Activated CD8-positive, alpha-beta T cell treated with anti-CD3 and anti-CD28 coated beads for 36 hours (primary cell): ENCODE measurements at places on chromosomes 12 and 14.

GRCh38 chr12:106248846-106249371 is 1.1 kb upstream of the CKAP4 start:
- peak; percentile 75 for DNase-seq
- H3K27me3 ChIP-seq = no peaks in the 10 kb centered on the region
- H3K27ac ChIP-seq = peak overlapping the region; percentile 85
- H3K36me3 ChIP-seq = peaks cover 2% of the 10 kb centered on the region

GRCh38 chr12:114698566-114699163 is 14.7 kb upstream of the TBX3 start:
- H3K27me3 ChIP-seq = peaks cover 78% of the 10 kb centered on the region
- no peaks in the 10 kb centered on the region for H3K36me3 ChIP-seq
- H3K4me1 ChIP-seq = no peaks in the 10 kb centered on the region

- H3K27me3 ChIP-seq = no peaks in the 10 kb centered on the region
- no peaks in the 10 kb centered on the region for H3K36me3 ChIP-seq
- no peaks in the 10 kb centered on the region for H3K4me1 ChIP-seq
- no peak overlapping the region for H3K4me3 ChIP-seq
- no peak overlapping the region for H3K27ac ChIP-seq
These were observed 223.2 kb downstream of the PPM1H start for GRCh38 chr12:62711631-62712241.

DNA sequence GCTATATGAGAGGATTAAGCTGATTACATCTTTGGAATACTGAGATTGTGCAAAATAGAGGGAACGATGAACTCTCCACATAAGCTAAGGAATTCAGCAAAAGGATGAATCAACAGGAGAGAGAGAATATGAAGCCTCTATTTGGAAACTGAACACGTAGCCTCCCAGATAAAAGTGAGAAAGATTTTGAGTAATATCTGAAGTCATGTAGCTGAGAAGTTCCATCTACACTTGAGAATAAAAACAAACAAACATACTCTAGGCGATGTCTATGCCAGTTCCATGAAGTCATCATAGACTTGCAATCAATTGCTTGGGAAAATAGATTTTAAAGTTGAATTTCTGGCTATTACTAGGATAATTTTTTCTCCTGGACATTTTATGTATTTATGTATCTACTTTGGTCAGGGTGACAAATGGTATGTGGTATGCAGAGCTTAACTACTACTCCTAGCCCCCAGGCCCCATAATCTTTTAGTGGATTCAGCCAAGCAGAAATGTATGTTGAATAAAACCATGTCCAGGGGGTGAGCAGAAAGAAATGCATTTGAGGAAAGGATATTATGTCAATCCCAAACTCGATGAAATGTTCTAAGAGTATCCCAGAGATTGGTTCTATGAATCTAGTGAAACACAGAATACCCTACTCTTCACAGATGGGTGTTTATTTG is 627.4 kb downstream of the DIO2 start:
- no peaks in the 10 kb centered on the region for H3K27me3 ChIP-seq
- no peak for DNase-seq
- H3K27ac ChIP-seq = no peak overlapping the region
- H3K36me3 ChIP-seq = no peaks in the 10 kb centered on the region

- H3K27me3 ChIP-seq = no peaks in the 10 kb centered on the region
- peak overlapping the region; percentile 12 for H3K27ac ChIP-seq
- DNase-seq = no peak
- peaks cover 49% of the 10 kb centered on the region for H3K36me3 ChIP-seq
- H3K4me3 ChIP-seq = no peak overlapping the region
- peaks cover 22% of the 10 kb centered on the region for H3K4me1 ChIP-seq
These were observed 6.4 kb downstream of the SSH1 start for GRCh38 chr12:108850854-108851573.

DNA sequence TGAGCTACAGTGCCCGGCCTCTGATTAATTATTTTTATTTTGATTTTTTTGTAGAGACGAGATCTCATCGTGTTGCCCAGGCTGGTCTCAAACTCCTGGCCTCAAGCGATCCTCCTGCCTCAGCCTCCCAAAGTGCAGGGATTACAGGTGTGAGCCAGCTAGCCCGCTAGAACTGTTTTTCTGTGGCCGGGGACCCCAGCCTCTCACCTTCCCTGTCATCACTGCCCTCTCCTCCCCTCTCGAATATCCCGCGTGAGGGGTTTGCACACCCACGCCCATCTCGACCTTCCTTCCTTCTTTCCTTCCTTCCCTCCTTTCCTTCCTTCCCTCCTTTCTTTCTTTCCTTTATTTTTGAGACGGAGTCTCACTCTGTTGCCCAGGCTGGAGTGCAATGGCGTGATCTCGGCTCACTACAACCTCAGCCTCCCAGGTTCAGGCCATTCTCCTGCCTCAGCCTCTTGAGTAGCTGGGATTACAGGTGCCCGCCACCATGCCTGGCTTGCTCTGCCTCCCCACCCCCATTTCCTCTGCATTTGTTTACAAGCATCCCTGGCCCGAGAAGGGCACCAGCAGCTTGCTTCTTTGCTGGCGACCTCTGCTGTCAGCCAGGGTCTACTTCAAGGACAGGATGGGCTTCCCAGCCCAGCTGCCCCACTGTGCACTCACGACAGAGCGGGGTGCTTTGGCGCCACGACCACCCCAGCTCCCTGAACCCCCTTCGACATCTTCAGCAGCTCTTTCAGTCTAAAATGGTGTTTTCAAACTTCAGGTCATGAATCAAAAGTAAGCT is 4.3 kb upstream of the TRAF3 start:
- DNase-seq = no peak
- H3K4me1 ChIP-seq = peaks cover 32% of the 10 kb centered on the region
- no peak overlapping the region for H3K27ac ChIP-seq
- H3K4me3 ChIP-seq = no peak overlapping the region

- H3K36me3 ChIP-seq = peaks cover 66% of the 10 kb centered on the region
- no peak for DNase-seq
- H3K4me1 ChIP-seq = peaks cover 63% of the 10 kb centered on the region
- no peaks in the 10 kb centered on the region for H3K27me3 ChIP-seq
These were observed 79.7 kb downstream of the DUSP16 start for GRCh38 chr12:12482959-12483358.

DNA sequence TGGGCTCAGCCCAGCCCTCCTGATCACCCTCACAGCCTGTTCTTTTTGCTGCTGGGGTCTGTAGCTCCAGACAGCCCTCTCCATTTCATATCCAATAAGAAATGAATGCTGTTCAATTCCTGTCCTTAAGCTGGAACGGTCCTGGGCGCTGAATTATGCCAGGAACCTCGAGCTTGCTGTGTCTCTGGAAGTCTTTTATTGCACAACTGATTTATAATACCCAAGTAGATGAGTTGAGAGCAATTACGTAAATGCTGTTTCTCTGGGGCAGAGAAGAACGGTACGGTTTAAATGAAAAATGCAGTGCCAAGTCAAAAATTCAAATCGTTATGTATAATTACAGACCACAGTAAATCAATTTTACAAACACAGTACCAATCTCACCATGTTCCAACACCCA is 161.0 kb downstream of the SAMD4A start:
- H3K27ac ChIP-seq = no peak overlapping the region
- no peaks in the 10 kb centered on the region for H3K36me3 ChIP-seq
- DNase-seq = no peak
- no peak overlapping the region for H3K4me3 ChIP-seq
- H3K27me3 ChIP-seq = peaks cover 20% of the 10 kb centered on the region

DNA sequence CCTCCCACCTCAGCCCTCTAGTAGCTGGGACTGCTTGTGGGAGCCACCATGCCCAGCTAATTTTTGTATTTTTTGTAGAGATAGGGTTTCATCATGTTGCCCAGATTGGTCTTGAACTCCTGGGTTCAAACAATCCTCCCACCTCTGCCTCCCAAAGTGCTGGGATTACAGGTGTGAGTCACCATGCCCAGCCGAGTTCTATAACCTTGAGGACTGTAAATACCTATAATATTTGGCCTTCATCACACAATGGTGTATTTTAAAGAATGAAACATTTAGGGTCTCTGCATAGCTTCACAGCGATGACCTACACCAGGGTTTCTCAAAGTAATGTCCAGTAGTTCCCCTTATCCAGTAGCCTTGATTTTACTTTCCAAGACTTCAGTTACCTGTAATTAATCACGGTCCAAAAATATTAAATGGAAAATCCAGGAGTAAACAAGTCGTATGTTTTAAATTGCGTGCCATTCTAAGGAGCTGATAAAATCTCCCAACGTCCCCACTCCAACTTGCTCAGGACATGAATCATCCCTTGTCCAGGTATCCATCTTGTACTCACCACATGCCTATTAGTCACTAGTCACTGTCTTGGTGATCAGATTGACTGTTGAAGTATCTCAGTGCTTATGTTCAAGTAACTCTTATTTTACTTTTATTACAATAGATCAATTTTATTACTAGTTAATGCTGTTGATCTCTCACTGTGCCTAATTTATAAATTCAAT is 368.2 kb downstream of the BTG1 start:
- DNase-seq = no peak
- no peak overlapping the region for H3K4me3 ChIP-seq
- H3K4me1 ChIP-seq = peaks cover 32% of the 10 kb centered on the region
- H3K27ac ChIP-seq = no peak overlapping the region
- no peaks in the 10 kb centered on the region for H3K36me3 ChIP-seq

DNA sequence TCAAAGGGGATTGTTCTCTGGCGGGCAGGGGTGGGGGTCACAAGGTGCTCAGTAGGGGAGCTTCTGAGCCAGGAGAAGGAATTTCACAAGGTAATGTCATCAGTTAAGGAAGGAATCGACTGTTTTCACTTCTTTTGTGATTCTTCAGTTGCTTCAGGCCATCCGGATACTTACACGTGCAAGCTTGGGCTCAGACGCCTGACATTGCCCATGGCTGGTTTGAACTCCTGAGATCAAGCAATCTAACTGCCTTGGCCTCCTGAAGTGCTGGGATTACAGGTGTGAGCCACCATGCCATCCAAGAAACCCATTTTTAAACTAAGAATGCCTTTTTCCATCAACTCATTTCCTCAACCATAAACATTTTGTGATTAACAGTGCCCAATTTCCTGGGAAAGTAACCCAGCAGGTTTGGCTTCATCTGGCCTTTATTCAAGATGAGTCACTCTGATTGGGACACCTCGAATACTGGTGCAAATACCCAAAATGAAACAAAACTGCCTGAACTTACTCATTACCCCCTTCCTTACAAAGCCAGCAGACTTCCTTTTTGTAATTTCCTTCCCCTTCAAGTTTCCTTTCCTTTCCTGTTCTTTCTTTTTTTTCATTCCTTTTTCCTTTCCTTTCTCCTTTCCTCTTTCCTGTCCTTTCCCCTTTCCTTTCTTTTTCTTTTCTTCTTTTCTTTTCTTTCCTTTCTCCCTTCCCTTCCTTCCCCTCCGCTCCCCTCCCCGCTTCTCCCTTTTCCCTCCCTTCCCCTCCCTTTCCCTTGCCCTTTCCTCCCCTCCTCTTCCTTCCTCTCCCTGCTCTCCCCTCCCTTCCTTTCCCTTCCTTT is 10.2 kb upstream of the RNASE10 start:
- no peaks in the 10 kb centered on the region for H3K27me3 ChIP-seq
- H3K36me3 ChIP-seq = no peaks in the 10 kb centered on the region
- H3K27ac ChIP-seq = peak overlapping the region; percentile 5
- H3K4me3 ChIP-seq = no peak overlapping the region

DNA sequence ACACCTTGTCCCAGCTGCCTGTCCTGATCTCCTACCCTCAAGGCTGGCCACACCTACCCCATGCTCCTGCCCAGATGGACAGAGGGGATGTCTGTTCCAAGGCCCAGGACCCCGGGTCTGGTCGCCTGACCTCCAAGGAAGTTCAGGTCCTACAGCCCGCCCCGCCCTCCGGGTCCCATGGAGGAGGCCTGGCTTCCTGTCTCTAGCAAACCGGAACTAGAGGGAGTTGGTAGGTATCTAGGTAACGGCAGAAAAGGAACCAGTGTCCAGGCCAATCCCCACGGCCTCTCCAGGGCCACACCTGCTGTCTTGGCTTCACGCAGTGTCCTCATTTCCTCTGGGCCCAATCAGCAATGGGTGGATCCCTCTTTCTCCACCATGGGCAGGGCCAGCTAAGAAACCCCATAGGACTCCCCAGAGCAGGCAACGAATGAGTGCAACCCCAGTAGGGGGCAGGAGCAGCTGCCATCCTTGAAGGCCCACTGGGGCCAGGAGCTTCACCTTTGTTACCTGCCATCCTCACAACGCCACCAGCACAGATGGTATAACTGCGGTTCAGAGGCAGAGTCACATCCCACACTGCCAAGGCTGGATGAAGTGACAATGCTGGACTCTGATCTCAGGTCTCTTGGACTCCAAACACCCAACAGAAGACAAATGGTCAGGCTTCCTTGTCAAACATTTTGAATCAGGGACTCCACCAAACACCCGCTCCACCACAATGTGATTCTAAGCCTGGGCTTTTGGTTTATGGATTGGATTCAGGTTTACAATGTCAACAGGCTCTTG is 25.1 kb upstream of the RPLP0 start:
- H3K36me3 ChIP-seq = peaks cover 2% of the 10 kb centered on the region
- H3K27ac ChIP-seq = peak overlapping the region; percentile 80
- H3K4me3 ChIP-seq = peak overlapping the region; percentile 51
- H3K4me1 ChIP-seq = peaks cover 55% of the 10 kb centered on the region
- no peaks in the 10 kb centered on the region for H3K27me3 ChIP-seq

DNA sequence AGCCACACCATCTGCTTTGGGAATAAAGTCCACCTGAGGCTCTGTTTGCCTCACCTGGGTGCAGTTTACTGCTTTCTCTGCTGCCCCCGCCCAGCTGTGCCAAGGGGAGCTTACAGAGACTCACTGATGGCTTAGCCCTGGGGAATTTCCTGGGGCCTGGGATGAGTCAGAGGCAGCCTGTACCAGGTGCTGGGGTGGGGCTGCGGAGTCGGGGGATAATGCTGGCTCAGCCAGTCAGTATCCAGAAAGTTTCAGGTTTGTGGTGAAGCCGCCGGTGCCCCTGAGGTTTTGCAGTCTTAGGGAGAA is 22.3 kb downstream of the PLEKHG3 start:
- H3K27me3 ChIP-seq = no peaks in the 10 kb centered on the region
- no peak overlapping the region for H3K27ac ChIP-seq
- no peak overlapping the region for H3K4me3 ChIP-seq
- H3K4me1 ChIP-seq = peaks cover 19% of the 10 kb centered on the region
- no peaks in the 10 kb centered on the region for H3K36me3 ChIP-seq

- peak overlapping the region; percentile 69 for H3K27ac ChIP-seq
- peaks cover 72% of the 10 kb centered on the region for H3K4me1 ChIP-seq
- peak; percentile 43 for DNase-seq
- no peak overlapping the region for H3K4me3 ChIP-seq
- H3K27me3 ChIP-seq = no peaks in the 10 kb centered on the region
These were observed 290.8 kb downstream of the RPAP3 start for GRCh38 chr12:47415054-47415453.

GRCh38 chr14:42508209-42508946 is 901.7 kb downstream of the LRFN5 start:
- H3K4me3 ChIP-seq = no peak overlapping the region
- no peak overlapping the region for H3K27ac ChIP-seq
- H3K36me3 ChIP-seq = no peaks in the 10 kb centered on the region
- no peak for DNase-seq
- no peaks in the 10 kb centered on the region for H3K27me3 ChIP-seq

- H3K4me3 ChIP-seq = no peak overlapping the region
- peak; percentile 88 for DNase-seq
- H3K36me3 ChIP-seq = peaks cover 70% of the 10 kb centered on the region
- no peak overlapping the region for H3K27ac ChIP-seq
- H3K4me1 ChIP-seq = peaks cover 22% of the 10 kb centered on the region
- H3K27me3 ChIP-seq = no peaks in the 10 kb centered on the region
These were observed 34.8 kb downstream of the FBXO21 start for GRCh38 chr12:117155278-117156060.
